Stimulated activated CD4-positive, alpha-beta T cell treated with anti-CD3 and anti-CD28 coated beads, Interleukin-4, amount 100 ng/mL, for 1 hour (primary cell): ENCODE measurements at places on chromosomes 1 and 21.

DNA sequence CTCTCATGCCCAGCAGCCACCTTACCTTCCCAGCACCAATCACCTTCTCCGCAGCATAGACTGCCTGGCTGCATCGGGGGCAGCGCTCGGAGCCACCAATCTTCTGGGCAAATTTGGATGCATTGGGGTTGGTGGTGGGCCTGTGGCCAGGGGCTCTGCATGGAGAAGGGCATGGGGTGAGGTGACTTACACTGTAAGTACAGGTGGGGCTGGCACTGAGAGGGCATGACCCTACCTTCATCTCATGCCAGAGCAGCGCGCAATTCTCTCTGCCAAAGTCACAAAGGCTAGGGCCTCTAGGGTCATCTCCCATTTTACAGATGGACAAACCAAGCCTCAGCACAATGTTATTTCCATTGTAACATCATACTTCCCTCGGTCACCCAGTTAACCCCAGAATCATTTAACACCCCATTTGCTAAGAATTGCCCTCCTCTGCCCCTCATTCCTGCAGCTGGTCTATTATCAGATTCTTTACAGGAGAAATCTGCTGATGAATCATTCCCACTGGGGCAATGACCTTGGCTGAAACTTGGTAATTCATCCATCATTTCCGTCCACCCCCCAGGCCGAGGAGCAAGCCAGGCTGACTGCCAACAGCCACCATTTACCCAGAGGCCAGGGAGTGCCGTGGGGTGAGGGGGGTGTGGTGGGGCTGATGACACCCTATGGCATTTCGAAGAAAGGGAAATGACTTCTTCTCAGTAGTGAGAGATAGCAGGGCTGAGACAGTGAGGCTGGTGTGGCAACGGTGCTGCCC, 17.9 kb downstream of the CSRP1 start:
- no peak for DNase-seq

DNA sequence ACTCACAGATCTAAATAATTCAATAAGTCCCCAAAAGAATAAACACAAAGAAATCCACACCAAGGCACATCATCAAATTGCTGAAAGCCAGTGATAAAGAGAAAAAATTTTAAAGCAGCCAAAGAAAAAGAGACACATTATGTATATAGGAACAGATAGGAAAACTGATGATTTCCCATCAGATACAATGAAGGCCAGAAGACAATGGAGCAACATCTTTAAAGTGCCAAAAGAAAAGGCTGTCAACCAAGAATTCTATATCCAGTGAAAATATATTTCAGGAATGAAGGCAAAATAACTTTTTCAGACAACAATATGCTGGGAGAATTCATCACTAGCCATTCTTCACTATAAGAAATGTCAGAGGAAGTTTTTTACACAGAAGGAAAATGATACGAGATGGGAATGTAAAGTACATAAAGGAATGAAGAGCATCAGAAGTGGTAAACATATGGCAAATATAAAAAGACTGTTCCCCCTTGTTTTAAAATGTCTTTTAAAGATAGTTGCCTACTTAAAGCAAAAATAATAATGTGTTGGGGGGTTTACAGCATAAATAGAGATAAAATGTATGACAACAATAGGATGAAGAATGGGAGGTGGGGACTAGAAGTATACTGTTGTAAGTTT, 9.4 kb upstream of the MYOG start:
- no peak for DNase-seq

DNA sequence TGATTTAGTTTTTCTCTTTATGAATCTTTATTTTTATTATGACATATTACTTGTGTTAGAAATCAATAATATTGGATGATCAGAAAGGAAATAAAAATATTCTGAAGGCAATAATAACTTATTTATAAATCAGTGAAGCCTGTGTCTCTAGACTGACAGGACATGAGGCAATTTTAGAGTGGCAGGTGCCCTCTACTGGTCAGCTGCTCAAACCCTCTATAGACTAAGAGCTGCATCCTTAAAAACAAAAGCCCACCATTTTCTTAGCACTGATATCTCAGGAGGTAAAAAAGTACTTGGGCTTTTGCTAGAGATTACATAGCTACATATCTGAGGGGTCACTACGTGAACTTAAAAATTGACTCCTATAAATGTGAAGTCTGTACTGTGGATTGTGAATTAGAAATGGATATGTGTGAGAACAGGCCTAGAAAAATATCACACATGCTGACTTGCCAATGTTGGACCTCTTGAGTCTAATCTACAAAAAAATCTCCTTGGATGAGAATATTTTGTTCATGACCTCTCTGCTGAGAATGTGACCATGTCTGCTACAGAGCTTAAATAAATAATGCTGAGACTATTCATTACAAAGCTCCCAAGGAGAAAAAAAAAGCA, 597.9 kb upstream of the ADAMTS5 start:
- DNase-seq, result no peak

DNA sequence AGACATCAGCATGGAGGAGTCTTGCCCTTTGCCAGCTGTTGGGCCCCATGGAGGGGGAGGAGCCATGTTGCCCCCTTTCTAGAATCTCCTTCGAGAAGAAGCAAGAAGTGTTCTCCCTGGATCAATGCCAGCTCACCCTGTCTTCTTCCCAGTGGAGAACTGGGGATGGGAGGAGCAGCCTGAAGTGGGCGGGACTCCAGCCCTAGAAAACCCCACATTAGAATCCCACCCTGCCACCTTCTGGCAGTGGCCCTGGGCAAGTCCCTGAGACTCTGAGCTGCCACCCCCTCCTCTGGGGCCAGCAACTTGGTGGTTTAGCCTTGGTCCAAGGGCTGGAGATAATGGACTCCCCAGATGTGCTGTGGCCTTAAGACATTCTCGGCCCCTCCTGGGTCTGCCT, 51.7 kb downstream of the PAX7 start:
- DNase-seq, result no peak

GRCh38 chr1:58818976-58819375, 35.1 kb upstream of the JUN start:
- no peak for DNase-seq

- no peak for DNase-seq
Observed at GRCh38 chr1:59170659-59171058, 126.2 kb upstream of the FGGY start.

DNA sequence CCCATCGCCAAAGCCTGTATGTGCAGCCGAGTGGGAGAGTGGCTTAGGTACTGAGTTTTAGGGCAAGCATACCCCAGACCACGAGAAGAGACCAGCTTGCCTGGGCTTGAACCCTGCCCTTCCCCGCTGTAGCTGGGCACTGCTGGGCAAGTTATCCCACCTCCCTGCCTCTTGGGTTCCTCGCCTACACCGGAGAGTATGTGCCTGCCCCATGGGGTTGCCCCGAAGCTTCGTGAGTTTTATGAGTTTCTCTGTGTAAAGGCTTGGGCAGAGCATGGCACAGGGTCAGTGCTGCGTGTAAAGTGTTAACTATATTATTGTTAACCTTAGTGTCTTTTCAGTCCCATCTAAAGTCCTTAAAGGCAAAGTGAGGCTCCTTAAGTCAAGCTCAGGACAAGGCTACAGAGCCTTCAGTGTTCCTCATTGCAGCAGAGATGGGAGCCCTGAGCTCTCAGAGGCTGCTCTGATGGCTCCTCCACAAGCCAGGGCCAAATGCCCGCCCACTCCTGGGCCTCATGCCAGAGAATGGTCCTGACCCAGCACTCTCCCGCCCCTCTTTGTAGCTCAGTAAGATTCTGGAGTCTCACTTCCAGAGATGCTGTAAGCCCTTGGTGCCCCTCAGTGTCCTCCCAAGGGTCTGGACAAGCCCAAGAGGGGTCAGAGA, 37.0 kb upstream of the KCNA10 start:
- DNase-seq, result no peak
